CD4-positive, alpha-beta T cell treated with Interleukin-4 for 1 hour (primary cell): ENCODE measurements at places on chromosomes 6 and 20.

DNA sequence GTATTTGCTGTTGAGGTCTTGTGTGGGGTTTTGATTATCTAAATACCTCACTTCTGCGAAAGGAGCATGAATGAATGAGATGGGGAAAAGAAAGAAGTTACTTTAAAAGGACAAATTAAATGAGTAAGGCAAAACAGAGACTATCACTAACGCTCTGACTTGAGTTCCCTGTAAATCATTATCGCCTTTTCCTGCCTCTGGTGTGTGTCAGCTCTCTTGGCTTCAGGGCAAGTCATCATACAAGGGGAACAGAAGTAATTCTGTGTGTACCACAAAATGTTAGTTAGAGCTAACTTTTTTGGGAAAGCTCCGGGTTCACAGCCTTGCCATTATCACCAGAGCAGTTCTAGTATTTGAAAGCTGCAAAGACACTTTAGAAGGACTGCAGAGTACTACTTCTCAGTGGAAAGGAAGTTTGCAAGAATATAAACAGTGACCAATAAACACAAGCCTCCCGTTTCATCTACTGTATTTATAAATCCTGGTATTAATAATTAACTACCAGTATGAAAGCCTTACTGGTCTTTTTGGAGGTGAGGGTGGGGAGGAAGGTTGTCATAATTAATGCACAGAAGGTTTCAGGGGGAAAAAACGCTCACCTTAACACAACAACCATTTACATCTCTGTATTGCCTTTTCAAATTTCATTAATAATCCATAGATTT, 1.2 kb downstream of the DZANK1 start:
- DNase-seq: no peak

DNA sequence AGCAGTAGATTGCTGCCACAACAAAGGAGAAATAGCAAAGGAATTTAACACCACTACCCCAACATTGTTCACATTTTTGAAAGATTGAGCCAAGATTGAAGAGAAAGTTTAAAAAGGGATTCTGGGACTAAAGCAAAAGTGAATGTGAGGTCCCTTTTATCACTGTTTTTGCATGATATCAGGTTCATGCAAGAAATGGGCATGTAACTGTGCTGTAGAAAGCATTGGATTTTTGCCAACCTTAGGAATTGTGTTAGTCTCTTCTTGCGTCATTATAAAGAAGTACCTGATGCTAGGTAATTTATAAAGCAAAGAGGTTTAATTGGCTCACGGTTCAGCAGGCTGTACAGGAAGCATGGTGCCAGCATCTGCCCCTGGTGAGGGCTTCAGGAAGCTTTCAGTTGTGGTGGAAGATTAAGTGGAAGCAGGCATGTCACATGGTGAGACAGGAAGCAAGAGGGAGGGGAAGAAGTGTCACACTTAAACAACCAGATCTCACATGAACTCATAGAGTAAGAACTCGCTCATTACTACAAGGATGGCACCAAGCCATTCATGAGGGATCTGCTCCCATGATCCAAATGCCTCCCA, 4.6 kb upstream of the GJB7 start:
- DNase-seq: no peak

- DNase-seq: no peak
These were observed 210.9 kb downstream of the TFAP2B start for GRCh38 chr6:51029561-51029960.

GRCh38 chr6:112475083-112475482, 128.0 kb downstream of the RFPL4B start:
- DNase-seq: no peak
